ENCODE measurements at places on chromosomes 3 and 15.

DNA sequence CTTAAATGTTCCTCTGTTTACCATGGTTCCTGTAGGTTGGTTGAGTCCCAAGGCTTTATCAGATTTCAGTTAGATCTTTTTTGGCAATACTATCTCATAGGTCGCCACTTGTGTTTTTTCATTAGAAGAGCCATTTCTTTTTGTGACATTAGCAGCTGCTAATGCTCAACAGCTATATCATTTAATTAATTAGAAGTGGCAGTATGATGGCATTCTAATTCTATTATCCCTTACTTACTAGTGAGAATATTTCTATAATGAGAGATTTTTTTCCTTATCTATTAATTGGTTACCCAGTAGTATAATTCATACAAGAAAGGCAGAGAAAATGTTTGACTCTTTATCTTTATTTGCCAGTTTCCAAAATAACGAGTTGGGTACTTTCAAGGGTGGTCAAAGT is 25.2 kb downstream of the FRMD4B start:
- no peak for DNase-seq

DNA sequence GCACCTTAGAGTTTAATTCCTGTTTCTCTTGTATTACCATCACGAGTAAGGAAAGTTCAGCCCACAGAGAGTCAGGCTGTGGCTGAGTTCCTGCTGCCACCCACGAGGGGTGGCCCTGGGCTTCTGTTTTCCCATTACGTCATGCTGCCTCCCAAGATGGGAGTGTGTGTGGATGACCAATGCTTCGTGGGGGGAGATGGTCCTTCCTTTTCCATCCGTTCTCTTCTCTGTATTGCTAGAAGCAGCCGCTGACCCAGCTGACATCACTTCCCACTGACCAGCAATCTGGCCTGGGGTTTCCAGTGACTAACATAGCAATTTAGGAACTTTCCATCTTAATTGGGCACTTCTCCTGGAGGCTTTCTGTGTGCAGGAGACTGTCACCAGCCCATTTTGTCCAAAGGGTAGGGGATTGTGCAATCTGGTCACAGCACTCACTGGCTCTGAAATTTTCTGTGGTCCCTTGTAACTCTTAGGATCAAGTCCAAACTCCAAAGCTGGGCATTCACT is 9.3 kb downstream of the IRAK2 start:
- no peak for DNase-seq

DNA sequence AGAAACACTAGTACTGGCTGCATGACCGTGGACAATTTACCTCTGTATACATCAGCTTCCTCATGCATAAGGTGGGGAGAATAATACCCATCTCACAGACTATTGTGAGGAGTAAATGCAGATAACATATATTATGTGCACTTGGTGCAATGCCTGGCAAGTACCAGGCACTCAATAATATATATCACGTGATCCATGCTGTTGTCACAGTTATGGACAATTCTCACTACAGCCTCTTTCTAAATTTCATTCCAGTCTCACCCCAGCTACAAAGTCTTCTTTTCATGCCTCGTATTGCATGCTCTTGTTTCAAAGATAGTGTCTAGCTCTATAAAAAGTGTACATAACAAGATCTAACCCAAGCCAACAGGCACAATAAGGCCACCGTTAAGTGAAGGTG is 494.3 kb upstream of the ADAMTS9 start:
- DNase-seq: no peak

DNA sequence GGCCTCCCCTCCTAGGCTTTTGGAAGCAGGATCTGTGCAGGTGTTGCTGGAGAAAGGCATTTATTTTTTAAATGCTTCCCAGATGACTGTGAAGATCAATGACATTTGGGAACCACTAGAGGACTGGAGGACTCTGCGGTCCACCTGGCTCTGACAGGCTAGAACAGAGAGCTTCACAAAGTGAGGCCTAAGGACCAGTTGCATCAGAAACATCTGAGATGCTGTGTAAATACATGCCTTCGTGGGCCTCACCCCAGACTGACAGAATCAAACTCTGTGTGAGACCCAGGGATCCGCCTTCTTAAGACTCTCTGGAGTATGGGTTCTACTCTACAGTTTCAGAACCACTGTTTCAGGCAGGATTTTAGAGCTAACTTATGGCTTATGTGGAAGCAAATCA is 105.0 kb upstream of the ICE2 start:
- no peak for DNase-seq

GRCh38 chr15:47184908-47185801 is 532.1 kb upstream of the SEMA6D start:
- DNase-seq: no peak

GRCh38 chr3:185824051-185825005 is 514 bp downstream of the IGF2BP2 start:
- peak; percentile 20 for DNase-seq

All from activated T-cell treated with anti-CD3 and anti-CD28 coated beads, Interleukin-2, amount 50 U/mL, for 1 hour (primary cell).